ENCODE measurements at places on chromosomes 7 and 10.

DNA sequence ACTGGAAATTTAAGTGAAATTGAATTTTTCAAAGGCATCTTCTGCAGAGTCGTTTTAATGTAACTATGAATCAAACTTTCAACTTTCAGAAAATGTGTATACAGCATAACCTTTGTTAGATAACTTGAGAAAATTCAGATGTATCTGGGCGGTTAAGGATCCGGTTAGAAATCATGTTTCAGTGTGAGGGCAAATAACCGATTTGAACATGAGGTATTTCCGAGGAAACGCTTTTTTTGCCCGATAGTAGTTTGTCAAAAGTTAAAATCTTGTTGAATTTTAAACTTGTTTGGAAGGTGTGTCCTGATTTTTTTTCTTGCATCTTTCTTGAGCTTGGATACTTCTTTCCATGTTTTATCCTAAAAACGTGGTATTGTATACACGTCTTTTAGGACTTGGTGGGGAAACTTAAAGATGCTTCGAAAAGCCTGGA is 1.3 kb upstream of the BMI1 start:
- no peak for DNase-seq

DNA sequence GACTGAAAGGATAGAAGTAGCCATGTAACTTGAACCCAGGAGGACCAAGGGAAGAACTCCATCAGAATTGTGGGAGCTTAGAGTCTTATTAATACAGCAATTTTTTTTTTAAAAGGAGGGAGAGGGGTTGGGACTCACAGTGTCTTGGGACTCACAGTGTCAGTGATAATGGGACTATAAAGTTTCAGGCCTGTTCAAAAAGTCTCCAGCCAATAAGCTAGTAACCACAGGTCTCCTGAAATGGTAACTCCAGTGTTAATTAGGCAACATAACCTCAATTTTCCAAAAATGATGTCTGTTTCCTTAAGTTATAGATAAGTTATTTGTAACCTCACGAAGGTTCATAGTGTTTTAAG is 2.4 kb upstream of the HNRNPH3 start:
- no peak for DNase-seq

DNA sequence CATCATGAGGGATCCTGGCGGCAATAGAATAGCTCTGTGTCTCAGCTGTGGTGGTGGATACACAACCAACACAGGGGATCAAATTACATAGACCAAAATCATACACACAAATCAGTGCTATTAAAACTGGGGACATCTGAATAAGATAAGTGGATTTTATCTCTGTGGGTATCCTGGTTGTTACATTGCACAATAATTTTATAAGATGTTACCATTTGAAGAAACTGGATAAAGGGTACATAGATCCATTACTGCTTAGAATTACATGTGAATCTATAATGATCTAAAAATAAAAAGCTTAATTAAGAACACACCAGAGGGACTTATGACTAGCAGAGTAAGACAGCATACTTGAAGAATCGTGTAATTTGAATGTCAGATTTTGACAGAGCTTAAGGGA is 8.2 kb upstream of the FAM3C start:
- no peak for DNase-seq

DNA sequence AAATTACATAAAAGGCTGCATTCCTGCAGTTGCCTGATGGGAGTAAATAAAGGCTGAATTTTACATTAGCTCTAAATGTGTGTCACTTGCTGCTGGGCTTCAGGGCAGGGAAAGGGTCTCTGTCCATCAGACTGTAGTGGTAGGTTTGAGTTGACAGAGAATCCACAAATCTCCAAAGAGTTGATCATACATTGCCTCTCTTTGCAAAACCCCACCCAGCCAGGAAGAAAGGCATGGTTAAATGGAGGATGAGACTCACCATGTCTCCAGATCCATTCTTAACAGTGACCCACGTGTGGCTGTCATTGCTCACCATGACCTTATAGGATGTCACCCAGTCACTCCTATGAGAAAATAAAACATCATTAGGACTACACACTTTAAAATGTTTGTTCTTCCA is 92.8 kb downstream of the CPXM2 start:
- DNase-seq: no peak

- DNase-seq: no peak
Observed at GRCh38 chr7:110626414-110626813, 464.5 kb upstream of the LRRN3 start.

DNA sequence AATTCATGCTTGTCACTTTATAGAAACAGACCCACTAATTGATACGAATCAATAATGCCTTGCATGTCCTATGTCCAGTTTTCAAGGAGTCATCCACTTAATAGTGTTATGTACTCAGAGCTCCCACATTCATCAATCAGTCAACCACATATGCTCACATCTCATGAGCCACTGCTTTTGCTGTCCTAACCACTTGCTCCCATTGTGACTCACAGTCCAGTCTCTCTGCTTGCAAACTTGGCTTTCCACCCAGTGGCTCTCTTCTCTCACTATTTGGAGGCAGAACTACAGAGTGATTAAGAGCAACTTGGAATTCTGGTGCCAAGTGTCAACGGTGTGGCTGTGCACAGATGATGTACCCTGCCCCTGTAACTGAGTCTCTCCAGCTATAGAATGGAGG is 166.0 kb downstream of the SNX13 start:
- no peak for DNase-seq

DNA sequence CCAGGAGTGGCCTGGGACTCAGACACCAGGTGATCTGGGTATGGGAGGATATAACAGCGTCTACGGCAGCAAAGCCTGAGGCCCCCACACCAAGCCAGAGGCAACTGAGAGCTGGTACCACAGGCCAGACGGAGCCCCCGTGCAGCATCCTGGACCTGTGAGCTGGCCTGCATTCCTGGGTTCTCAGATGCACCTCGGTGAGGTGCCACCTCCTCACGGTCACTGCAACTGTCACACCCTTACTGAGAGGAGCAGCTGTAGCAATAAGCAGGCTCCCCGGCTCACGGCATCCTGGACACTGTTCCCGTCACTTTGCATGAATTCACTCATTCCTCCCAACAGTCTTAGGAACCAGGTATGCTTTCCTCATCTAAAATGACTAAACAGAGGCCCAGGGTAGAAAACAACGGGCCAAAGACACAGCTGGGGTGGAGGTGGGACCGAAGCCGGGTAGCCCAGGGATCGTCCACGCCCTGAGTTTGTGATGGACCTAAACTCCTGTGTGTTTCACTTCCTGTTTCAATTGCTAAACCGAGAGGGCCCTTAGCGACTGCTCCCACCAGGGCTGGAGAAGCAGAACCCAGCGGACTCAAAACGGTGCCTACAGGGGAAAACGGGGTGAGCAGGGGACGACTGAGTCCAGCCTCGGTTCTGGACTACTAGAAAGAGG is 98.7 kb downstream of the CTBP2 start:
- DNase-seq: no peak

DNA sequence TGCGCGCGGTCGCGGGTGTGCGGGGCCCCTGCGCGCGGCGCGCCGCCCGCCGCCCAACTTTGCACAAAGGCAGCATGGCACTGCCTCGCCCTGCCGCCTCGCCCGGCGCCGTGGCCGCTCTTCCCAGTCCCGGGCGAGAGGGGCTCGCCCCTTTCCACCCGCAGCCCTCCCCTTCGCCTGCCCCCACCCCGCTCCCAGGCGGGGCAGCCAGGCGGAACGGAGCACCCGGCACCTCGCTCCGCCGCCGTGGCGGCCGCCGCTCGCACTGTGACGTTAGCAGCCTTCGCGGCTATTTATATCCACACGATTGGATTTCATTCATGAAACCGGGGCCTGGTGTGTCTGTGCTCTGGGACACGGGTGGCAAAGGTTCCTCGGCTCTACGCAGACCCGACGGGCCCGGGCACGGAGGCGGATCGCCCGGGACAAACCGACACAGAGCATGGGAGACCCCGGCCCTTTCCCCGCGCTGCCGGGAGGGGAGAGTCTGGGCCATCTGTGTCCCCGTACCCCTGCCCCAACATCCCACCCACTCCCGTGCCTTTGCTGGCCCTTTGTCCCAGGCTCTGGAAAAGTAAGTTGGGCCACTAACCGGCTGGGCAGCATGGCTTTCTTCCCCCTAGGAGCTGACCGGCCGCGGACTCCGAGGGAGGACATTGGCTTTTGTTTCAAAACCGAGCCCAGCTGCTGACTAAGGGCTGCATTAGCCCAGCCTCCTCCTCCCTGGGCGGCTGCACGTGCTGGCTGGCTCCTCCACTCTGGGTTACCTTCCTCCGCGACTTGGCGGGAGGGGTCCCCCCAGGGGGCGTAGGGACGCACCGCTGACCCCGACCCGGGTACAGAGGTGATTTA is at the start of gene RHOBTB1:
TSS of gene RHOBTB1 (minus strand) at position 128 of the 852 bp plus-strand sequence. CDS start 32,643 bp downstream, outside the sequence.
- peak; percentile 70 for DNase-seq

GRCh38 chr7:64618785-64619456 is 47.0 kb upstream of the ZNF107 start:
- peak; percentile 1 for DNase-seq

DNA sequence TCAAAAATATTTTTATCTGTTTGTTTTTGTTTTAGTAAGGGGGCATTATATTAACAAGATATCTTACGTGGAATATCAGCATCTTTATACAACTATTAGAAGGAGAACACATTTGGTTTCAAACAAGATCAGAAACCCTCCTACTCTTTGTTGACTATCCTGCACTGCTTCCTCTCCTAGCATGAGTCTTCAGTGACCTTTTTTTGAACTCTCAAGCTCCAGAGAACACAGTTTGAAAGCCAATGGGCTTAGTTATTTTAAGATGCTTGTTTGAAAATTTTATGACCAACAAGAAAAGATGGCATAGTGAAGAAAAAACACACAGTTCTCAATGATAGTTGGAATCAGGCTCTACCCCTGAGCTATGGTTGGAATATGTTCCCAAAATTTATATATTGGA is 37.2 kb upstream of the RTKN2 start:
- DNase-seq: no peak

DNA sequence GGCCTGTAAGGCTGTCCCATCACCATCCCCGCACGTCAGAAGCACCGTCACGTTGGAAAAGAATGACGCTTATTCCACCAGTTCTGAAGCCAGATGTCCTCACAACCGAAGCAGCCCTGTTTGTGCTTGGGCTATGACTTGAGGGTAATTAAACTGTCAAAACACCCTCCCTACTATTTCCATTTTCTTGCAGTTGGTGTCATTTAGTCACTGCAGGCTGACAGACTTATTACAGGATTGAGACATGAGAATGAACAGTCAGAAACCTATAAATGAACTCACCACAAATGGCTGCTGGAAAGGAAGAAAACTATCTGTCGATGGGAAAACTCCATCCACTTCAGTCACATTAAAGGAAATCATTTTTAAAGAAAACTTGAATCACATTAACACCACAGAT is 85.3 kb downstream of the VOPP1 start:
- DNase-seq: no peak

GRCh38 chr10:127919418-127920271 is 12.7 kb downstream of the PTPRE start:
- no peak for DNase-seq

DNA sequence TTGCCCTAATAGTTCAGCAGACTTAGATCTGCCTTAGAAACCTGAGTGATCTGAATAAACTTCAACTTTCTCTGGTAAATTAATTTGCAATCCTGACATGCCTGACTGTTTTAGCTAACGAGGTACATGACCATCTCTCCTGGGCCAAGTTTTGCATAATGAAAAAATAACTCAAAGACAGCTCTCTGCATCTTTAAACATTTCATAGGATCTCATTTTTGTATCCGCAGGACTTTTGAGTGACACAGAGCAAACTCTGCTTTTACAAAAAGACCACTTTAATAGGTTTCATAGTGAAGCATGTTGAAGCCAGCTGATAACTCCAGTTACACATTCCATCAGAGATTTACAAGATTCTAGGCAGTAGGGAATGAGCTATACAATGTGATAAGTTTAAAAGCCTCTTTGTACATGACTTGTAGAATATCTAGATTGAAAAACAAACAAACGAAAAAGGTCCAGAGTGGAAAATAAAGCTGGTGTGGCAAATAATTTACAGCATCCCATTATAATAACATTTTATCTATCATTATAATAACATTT is 2.1 kb downstream of the PRKG1 start:
- DNase-seq: no peak

DNA sequence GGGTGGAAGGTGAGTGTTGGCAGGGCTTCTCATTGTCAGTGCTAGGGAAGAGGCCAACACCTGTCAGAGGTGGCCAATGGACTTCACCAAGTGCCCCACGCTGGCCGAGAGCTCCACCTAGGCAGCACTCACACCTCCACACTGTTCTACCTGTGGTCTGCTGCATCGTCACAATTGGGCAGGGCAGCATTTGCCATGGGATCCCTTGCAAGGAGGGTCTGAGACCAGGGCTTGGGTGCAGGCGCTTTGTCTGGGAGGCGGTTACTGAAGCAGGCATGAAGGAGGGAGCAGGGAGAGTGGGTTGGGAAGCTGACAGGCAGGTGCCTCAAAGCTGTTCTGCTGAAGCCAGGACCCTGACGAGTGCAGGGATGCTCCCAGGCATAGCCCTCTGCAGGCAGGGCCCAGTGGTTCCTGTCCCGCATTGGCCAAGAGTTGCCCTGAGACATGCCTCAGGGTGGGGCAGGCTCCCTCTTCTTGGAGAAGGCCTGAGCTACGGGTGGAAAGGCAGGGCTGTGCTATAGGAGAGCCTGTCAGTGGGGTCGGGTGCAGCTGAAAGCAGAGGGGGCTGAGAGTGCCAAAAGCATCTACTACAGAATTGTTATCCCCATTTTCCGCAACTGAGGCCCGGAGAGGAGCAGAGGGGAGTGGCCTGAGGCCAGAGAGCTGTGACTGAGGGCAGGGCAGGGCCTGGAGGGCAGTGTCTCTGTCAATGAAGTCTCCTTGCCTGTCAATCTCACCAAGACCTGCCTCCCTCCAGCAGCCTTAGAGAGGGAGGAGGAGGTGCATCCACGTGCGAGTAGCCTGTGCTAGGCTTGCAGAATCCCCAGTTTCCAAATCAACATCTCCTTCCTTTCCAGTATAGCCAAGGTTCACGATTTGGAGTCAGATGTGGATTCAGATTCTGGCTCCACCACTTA is 4.0 kb downstream of the RBP3 start:
- DNase-seq: no peak

GRCh38 chr10:77415313-77415960 is 222.2 kb downstream of the KCNMA1 start:
- DNase-seq: no peak

DNA sequence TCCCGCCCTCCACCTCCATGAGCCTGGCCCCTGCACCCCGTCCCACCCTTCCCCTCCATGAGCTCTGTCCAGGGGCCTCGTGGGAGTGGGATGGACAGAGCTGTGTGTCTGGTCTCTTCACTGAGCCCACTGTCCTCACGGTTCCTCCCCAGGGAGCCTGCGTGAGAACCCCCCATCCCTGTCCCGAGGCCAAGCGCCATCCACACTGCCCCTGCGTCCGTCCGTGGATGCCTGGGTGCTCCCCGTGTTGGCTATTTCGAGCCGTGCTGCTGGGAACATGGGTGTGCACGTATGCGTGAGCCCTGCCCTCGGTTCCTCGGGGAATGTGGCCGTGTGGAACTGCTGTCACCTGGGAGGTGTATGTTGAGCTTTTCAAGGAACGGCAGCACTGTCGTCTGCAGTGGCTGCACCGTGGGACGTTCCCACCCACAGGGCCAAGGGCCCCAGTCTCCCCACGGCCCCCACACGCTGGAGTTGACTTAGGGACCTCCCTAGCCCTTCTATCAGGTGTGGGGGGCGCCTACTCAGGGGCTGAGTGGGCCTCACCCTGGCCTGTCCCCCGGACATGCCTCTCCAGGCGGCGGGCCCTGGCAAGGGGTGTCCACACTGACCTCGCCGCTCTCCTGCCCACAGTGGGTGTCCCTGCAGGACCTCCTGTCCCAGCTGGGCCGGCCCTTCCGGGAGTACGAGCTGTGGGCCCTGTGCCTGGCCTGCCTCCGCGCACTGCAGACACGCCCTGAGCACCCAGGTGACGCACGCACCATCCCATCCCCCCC is 28.1 kb downstream of the KNDC1 start:
- no peak for DNase-seq

Measured in NCI-H774 (cell line).